Activated CD4-positive, alpha-beta T cell treated with anti-CD3 and anti-CD28 coated beads for 4 hours (primary cell): ENCODE measurements at places on chromosomes 7 and 10.

GRCh38 chr7:76405738-76406137 lies 3.8 kb downstream of the SSC4D start:
- DNase-seq: no peak

- no peak for DNase-seq
Measured at GRCh38 chr10:27072436-27073114, 27.7 kb downstream of the ANKRD26 start.

DNA sequence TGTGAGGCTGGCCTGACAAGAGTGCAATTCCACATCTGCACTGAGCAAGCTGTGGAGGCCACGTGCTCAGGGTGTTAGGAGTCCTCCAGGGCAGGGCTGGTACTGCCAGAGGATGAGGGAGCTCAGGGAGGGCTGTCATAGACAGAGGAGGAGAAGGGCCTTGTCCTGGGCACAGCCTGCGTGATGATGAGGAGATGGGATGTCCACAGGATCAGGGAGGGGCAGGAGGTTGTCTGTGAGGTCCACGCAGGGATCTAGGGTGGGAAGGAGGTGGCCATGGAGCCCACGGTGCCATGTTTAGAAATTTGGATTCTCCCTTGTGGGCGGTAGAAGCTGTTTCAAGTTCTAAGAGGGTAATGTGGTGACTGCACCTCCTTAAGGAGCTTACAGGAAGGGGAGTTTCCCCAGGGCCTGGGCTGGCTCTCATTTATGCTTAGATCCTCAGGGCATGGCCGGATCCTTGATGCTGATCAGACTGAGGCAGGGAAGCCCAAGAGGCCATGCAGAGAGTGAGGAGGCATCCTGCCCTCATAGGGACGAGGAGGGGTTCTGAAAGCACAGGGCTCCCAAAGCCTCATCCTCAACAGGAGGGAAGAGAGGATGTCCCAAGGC lies 30.3 kb downstream of the CHAT start:
- DNase-seq: no peak

DNA sequence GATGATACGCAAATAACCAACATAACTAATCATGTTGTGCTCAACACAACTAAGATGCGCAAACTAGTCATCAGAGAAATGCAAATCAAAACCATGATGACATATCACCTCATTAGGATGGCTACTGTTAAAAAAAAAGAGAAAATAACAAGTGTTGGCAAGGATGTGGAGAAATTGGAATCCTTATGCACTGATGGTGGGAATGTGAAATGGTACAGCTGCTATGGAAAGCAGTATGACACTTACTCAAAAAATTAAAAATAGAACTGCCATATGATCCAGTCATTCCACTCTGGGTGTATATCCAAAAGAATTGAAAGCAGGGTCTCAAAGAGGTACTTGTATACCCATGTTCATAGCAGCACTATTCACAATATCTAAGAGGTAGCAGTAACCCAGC lies 42.9 kb downstream of the SLIT1 start:
- no peak for DNase-seq

- no peak for DNase-seq
Measured at GRCh38 chr10:93059975-93060886, at the start of gene CYP26C1. CYP26C1 (plus strand) TSS chr10:93060798; CDS start chr10:93061264, 466 bp downstream.

GRCh38 chr10:7563368-7563767 lies 103.4 kb downstream of the ITIH5 start:
- DNase-seq: no peak

DNA sequence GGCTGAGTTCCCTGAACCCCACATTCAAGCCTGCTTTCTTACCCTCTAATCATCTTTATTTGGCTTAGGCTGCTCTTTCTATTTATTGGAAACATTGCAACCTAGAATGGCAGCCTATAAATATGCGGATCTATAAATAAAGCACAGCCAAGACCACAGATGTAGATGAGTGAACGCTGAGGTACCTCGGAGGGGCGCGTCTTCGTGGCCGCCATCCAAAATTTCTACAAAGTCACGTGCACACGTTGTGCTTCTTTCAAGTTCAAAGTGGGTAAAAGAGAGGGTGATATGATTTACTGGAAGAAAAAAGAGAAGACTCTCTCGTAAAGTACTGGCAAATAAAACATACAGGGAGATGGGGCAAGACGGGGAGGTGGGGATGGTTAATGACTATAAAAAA lies 132.6 kb upstream of the RSU1 start:
- no peak for DNase-seq

GRCh38 chr10:127979045-127979444 lies 72.1 kb downstream of the PTPRE start:
- DNase-seq: no peak

DNA sequence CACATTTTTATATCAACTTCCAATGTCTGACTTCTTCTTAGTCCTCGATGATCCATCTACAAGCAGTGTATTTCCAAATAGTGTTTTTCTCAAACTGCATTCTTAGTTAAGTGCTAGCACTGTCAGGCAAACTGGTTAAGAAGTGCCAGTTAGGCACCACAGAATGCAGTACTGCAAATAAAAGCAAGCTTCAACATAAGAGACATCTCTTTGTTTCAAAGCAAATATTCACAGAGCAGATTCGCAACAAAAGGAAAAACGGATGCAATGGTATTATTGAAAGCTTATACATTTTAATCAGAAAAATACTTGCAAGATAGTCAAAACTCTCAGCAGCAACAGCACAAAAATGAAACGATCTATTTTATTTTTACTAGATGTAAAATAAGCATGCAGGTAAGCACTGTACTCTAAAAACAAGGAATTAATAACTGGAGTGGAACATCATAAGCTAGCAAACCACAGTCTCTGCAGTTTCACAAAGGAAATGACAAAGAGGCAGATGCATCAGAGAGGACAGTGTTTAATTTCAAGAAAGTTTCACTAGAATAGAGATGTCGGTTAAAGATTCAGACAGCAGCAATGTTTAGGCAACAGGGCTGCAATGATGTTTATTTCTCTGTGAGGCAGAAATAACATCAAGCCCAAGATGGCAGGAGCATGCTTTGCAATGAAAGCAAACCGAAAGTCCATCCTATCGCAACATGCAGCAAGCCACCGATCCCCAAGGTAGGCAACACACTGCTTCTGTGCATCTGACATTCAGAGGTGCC lies 82.0 kb downstream of the FGFR2 start:
- no peak for DNase-seq

DNA sequence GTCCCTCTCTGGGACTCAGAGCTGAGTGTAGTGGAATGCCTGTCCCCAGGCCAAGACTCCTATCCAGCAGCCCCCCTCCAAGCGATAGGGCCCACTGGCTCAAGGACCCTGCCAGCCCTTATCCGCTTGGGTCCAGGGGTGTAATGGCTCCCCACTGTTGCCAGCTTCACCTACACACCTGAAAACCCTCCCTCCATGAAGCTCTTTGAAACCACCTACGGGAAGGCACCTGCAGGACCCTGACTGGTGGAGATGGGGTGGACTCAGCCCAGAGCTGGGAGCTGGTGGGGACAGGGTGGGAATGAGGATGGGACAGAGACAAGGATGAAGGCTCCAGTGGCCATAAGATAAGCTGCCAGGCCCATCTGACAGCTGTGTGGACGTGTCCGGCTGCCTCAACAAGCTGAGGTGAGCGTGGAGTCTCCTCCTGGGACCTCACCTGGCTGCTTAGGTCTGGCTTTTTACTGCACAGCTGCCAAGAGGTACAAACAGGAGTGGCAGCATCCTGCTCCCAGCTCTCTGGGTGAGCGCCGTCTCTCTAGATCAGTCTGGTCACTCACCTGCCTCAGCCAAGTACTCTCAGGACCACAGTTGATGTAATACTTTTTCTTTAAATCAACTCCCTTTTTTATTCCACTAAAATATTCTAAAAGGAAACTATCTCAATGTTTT lies 41.9 kb downstream of the DRGX start:
- no peak for DNase-seq

- no peak for DNase-seq
Measured at GRCh38 chr10:130396044-130396443, 259.9 kb downstream of the GLRX3 start.

GRCh38 chr7:156305351-156305750 lies 335.2 kb upstream of the RNF32 start:
- no peak for DNase-seq

DNA sequence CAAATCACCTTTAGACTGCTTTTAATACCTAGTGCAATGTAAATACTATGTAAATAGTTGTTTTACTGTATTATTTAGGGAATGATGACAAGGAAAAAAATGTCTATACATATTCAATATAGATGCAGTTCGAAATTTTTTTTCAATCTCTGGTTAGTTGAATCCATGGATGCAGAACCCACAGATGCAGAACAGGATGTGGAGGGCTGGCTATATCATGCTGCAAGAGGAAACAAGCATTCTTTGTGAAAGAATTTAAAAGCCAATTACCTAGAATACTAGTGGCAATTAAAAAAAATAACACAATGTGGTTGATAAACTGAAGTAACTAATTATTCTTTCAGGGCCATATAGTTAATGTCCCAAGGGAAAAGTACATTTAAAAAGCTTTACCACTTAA lies 170.4 kb downstream of the ZNF438 start:
- DNase-seq: no peak

DNA sequence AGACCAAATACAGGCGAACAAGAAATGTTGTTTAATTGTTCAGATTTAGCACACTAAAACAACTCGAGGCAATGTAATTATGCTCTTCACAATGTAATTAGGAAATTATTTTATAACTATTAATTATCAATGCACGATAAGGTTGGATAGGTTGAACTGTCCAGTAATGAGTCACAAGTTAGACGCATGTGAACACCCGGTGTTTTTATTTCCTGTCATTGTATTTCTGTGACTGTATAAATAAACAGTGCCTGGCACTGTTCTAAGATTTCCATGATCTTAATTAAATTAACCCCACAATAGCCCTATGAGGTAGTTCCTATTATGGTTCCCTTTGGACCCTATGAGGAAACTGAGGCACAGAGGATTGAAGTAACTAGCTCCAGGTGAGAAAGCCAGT lies 26.2 kb downstream of the C10orf105 start:
- DNase-seq: no peak

- peak; percentile 43 for DNase-seq
Measured at GRCh38 chr10:100341953-100342626, 4.9 kb upstream of the SCD start.

DNA sequence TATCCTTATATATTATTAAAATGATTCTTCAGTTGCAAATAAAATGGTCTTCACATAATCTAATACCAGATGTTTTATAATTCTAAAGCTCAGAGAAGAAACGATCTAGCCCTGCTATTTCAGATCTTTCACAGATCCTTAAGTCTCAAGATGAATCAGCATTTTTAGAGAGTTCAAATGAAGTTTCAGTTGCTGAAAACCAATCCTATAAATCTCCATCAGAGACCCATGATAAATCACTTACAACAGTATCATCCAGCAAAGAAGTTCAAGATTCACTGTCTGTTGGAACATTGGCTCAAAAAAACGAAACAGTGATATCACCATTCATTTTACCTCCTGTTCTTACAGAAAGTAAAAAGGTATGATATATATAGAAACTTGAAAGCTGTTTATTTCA lies 137.0 kb downstream of the CCDC7 start:
- DNase-seq: no peak

DNA sequence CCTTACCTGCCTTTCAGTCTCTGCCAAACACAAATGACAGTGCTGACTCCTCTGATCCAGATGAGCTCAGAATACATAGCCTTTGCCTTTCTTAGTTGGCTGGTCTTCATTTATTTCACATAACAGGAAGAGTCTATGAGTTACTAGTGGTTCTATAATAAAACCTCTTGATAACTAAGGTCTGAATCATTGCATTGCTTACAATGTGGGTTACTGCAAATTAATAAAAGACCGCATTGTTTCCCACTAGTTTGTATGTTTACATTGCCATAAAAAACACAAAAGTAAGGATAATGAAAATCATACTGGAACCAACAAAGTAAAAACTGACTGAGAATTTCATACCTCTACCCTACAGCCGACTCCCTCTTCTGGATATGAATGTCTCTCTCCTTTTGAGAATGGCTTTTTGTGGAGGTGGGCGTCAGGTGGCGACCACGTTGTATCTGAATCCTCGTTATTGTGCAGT lies 62.0 kb upstream of the AKR1E2 start:
- no peak for DNase-seq

DNA sequence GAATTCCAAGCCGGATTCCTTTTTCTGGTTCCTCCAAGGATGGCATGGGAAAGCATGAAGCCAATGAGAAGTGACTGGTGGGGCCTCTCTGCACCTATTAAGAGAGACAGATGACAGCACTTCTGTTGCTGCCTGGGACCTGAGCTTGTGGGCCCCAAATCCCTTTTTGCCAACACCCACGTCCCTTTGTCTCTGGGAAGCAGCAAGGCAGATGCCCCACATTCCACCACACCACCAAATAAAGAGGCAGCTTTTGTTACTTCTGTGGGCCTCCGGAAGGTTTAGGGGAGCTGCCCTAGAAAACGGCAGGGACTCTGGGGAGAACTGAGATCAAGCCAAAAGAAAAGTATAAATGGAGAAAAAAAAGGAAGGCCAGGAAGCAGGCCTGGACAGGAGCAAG lies 3.4 kb downstream of the CCDC136 start:
- no peak for DNase-seq

DNA sequence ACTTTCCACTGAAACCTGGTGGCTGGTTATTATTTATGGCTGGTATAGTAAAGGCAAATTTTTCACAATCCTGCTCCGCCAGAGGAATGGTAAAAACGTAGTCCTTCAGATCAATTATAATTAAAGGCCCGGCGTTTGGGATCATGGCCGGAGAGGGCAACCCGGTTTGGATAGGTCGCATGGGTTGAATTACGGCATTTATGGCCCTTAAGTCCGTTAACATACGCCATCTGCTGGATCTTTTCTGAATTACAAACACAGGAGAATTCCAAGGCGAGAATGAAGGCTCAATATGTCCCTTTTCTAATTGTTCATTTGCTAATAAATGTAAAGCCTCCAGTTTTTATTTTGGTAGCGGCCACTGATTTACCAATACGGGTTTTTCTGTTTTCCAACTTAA lies 11.3 kb upstream of the TAS2R3 start:
- no peak for DNase-seq

GRCh38 chr7:116305485-116306408 lies 95.4 kb downstream of the TES start:
- DNase-seq: no peak

GRCh38 chr10:86632009-86632800 lies 22.1 kb upstream of the OPN4 start:
- DNase-seq: no peak

DNA sequence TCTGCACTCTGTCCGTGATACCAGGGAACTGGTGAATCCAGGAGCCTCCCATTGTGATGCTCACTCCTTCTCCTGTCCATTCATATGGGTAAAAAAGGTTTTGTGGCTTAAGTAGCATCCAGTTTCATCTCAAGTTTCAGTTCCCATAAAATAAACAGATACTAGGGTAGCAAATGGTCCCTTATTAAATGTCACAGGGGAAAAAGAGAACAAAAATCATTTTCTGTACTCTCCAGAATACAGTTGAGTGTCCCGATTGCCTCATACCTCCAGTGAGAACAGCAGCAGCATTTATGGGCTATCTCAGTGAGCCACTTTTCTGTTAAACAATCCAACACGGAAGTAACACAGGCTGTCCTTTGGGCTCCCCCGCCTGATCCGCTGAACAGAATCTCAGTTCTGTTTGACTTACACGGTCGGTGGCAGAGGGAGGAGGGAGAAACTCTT lies 179.6 kb downstream of the CELF2 start:
- no peak for DNase-seq

GRCh38 chr10:70146489-70147258 lies at the start of gene TYSND1:
TYSND1 (minus strand) TSS chr10:70146700; CDS start chr10:70146586, 114 bp downstream.
- peak; percentile 92 for DNase-seq
